ENCODE measurements at places on chromosomes 2 and 18.

DNA sequence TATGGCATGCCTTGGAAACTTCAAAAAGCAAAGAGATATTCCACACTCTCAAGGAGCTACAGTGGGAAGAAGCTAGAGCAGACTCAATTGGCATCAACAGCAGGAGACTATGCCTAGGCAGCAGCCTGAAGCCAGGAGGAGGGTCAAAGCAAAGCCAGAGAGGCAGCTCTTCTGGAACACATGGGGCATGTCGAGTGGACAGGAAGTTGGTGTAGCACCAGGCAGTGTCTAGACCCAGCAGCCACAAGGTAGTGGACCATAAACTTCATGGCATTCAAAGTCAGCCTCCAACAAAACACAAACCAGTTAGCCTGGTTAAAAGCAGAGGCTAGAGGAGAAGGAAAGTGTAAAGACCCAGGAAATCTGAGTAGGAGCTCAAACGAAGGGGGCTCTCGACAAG is 311.2 kb upstream of the PKDCC start:
- no peak for DNase-seq

DNA sequence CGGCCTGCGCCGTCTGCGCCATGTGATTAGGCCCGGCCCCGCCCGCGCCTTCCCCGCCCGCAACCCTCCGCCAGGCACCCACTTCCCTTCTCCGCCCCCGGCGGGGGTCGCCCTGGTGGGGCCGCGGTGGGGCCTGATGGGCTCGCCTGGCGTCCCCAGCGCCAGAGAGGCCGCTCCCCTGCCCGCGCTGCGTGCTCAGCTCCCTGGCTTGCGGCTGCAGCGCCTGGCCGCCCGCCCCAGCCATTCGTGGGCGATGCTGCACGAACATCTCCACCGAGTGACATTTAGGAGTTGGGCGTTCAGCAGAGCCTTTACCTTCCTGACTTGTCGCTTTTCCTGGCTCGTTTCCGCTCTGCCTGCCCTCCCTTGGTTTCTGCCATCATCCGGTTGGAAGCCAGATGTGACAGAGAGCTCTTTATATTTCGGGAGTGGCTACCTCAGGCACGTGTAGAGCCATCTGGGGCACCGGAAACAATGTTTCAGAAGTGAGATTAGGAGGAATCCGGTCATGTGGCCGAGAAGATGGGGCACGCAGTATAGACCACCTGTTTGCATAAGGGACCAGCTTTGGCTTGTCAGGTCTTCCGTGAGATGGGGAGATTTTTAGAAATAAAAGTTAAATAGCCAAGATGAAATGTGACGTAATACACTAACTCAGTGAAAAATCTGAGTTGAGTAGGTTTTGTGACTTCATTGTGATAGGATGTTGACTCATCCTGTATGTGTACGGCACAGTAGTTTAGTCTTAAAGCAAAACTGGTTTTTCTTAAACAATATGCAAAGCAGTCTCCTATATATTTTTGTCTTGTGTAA is 1.2 kb downstream of the GLS start:
- DNase-seq: peak; percentile 89

- no peak for DNase-seq
These were observed 120.3 kb upstream of the LYPD1 start for GRCh38 chr2:132790207-132790785.

GRCh38 chr2:2244508-2244907 is 86.6 kb downstream of the MYT1L start:
- DNase-seq: no peak

GRCh38 chr2:207869784-207870778 is 100.4 kb upstream of the FZD5 start:
- DNase-seq: no peak

- DNase-seq: no peak
These were observed 71.0 kb upstream of the TMEFF2 start for GRCh38 chr2:192265751-192266150.

- DNase-seq: no peak
These were observed 830.1 kb upstream of the ZEB2 start for GRCh38 chr2:145350011-145350410.

DNA sequence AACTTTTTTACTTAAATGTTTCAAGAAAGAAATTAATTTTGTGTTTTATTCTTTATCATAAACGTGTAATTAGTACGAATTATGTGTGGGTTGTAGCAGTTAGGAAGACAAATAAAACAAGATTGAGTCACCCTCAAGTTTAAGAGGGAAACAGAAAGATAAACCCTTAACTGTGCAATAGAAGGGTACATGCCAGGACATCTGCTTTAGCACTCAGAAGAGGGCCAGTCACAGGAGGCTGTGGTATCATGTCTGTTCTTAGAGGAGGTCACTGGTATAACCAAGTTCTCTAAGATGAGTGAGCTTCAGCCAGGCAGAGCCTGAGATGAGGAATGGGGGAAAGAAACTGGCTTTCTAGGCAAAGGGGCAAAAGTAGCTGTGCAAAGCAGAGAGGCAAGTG is 42.4 kb upstream of the GRHL1 start:
- DNase-seq: no peak

GRCh38 chr2:149611100-149611820 is 23.7 kb upstream of the MMADHC start:
- no peak for DNase-seq

- peak; percentile 69 for DNase-seq
These were observed 181.4 kb downstream of the SMAD2 start for GRCh38 chr18:47748847-47749599.

GRCh38 chr2:218074031-218074430 is 5.0 kb downstream of the RUFY4 start:
- peak; percentile 28 for DNase-seq

- no peak for DNase-seq
These were observed 84.7 kb downstream of the BCL2 start for GRCh38 chr18:63234841-63235240.

- DNase-seq: peak; percentile 21
These were observed 151.1 kb downstream of the MBP start for GRCh38 chr18:76981396-76981968.

- no peak for DNase-seq
These were observed 97.8 kb downstream of the GATA6 start for GRCh38 chr18:22267225-22267624.

DNA sequence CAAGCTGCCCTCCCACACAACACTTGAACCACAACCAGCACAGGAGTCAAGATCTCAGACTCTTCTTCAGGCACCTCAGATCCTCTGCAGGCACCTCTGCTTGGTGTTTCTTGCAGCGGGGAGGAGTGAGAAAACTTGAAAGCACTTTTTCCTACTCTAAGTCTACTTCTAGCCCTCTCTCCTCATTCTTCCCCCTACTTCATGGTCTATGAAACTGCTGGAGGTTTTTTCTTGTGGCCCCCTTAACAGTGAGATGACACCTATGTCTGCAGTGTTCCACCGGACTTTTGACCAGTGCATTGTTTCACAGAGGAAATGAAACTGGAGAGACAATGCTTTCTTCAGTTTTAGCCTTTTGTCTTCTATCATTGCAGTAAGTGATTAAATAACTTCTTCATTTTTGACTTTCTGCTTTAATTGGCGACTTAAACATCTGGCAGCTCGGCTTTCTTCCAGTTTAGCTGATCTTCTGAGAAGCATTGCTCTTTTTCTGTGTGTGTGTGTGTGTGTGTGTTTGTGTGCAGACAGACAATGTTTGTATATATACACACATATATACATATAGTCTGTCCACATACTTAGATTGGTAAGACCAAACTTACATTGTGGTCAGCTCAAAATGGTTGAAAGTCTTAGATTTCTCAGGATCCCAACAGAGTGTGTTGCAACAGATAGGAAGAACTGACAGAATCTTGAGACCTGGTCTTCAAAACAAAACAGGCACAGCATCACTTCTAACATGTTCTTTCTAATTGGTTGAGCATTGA is 1474.0 kb upstream of the TMEFF2 start:
- no peak for DNase-seq

DNA sequence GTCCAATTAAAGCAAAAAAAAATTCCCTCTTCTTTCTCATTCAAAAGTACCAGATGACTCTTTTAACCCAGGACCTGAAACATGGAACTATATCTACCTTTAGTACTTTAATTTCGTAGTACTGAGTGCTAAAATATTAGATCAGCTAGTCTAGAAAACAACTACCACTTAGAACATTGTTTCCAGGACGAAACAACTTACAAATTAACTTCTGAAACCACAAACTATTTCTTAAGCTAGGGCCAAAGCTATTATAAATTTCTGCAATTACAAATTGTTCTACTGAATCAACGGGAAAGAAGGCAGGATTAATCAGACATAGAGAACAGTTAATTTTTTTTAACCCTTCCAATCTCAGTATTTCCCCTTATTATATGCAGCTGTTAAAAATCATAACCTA is 39.9 kb downstream of the DARS1 start:
- no peak for DNase-seq

- DNase-seq: no peak
These were observed 1866.9 kb upstream of the PIK3C3 start for GRCh38 chr18:40088130-40088529.

- no peak for DNase-seq
These were observed 603.7 kb downstream of the ARHGAP15 start for GRCh38 chr2:143732871-143733270.

DNA sequence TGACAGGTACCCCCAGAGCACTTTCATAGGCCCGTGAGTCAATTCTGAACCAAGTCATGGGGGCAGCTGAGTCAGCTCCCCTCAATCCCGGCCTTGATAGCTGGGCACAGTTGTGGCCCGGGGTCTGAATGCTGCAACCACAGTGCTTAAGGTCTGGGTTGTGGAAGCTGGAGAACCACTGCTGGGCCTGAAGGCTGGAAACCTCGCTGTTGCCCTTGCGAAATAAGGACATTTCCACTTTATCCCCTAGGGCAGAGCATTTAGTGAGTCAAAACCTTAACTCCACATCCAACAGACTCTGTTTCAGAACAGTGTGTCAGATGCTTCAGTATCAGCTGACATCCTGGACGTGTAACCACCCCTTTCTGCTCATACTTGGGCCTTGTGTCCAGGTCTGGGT is 58.6 kb downstream of the SP110 start:
- DNase-seq: no peak

- DNase-seq: no peak
These were observed 6.0 kb downstream of the MEIS1 start for GRCh38 chr2:66440708-66441497.

DNA sequence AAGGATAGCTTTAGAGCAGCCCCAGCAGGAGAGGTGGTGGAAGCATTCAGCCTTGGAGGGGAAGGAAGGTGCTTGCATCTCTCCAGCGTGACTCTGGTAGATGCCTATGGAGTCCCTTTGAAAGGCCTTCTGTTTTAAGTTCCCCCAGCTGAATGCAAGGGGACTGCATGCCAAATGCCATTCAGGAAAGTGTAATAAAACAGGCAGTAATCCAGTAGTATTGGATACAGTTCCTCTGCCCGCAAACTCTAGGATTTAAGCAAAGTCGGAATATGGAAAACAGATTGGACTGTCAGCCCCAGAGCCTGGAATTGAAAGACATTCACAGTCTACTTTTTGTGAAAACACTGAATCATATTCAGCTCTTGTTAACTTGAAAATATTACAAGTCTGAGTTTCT is 125.2 kb upstream of the GAREM1 start:
- no peak for DNase-seq

GRCh38 chr2:140873915-140874531 is 1256.8 kb downstream of the LRP1B start:
- DNase-seq: no peak

DNA sequence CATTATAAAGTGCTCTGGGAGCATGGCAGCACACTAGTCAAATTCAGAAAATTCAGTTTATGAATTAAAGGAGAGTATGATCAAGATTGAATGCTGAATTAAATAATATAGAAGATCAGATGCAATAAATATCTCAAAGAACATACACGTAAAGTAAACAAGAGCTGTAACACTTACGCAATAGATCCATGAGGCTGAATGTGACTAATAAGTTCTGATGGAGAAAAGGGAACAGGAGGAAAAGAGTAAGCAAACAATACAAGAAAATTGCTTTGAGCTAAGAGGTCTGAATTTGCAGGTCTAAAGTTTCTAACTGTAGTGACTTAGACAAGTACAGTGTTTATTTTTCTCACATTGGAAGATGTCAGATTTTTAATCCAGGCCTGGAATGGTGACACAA is 646.7 kb upstream of the ZNF804A start:
- DNase-seq: no peak

- no peak for DNase-seq
These were observed 8.1 kb downstream of the SIX2 start for GRCh38 chr2:45000921-45001868.

- no peak for DNase-seq
These were observed 1040.7 kb upstream of the SLC39A10 start for GRCh38 chr2:194616334-194616733.

DNA sequence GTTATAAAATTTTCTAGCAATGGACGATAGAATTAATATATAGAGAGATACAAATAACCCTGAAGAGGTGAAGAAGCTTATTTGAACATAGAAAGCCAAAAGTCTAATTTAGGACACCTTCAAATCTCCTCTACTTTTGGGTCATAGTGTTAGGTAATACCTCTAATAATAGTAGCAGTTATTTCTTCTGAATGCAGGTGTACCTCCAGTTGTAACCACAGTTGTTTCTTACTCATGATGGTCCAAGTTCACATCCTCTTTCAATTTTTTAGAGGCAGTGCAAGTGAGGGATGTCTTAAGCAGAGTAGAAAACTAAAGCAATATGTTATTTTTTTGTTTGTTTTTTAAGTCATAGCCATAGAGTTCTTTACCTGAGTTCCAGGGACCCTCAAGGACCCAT is 429.5 kb downstream of the CCDC85A start:
- no peak for DNase-seq

- DNase-seq: no peak
These were observed 1324.5 kb upstream of the PIK3C3 start for GRCh38 chr18:40630496-40630895.

GRCh38 chr18:23810396-23810795 is 121.1 kb downstream of the LAMA3 start:
- peak; percentile 72 for DNase-seq

- peak; percentile 82 for DNase-seq
These were observed at the start of gene GATA6 for GRCh38 chr18:22169011-22169888. Gene GATA6 (plus strand): TSS chr18:22169589. CDS start chr18:22171145, 1,556 bp downstream.

DNA sequence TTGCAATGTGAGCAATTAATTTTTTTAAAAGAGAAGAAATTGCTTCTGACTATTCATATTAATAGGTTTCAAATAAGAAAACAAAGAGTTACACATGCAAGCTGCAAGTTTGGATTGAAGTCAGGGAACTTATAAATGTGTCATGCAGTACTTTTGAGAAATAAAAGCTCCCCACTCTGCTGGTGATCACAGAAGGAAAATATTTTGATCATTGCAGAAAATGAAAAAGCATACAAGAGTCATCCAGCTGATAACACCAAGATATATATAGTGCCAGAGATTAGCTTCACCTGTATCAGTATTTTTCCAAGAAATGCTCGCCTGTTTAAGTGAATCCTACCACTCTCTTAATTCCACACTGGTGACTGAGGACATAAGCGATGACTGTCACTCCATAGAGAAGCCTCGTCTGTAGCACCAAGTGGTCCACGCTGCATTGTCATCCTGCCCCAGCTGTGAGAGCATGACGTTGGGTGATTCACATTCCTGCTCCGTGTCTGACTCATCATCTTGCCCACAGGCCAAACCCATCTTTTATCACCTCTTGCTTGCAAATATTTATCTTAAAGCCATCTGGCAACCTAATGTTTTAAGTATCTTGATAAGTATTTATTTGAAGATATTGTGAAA is 178.0 kb downstream of the ASXL3 start:
- DNase-seq: no peak

- no peak for DNase-seq
These were observed 43.2 kb downstream of the TSHZ1 start for GRCh38 chr18:75253784-75254183.

All from CD8-positive, alpha-beta T cell (primary cell).